ENCODE measurements at places on chromosomes 1 and 21. TPM values are rescaled to one million over a fixed set of nuclear protein-coding genes. Genes with fewer than 3 reads are reported as not detected.

MROH9 gene
- 0.08 TPM for total RNA-seq

SPRR4 gene
- total RNA-seq = not detected

HSD3B2 gene
- total RNA-seq = not detected

C1QTNF12 gene
- total RNA-seq = 3.2 TPM

WDR64 gene
- total RNA-seq = 0.34 TPM

CA6 gene
- not detected for total RNA-seq

MIXL1 gene
- 0.78 TPM for total RNA-seq

VPS13D gene
- 47.8 TPM for total RNA-seq

IPP gene
- total RNA-seq = 19.1 TPM

BLACAT1 gene
- 0.51 TPM for total RNA-seq

SYCP1 gene
- not detected for total RNA-seq

SYTL1 gene
- total RNA-seq = 4.5 TPM

FCRLA gene
- not detected for total RNA-seq

MEF2D gene
- total RNA-seq = 96.6 TPM

TENT5C gene
- total RNA-seq = 6.9 TPM

KISS1 gene
- total RNA-seq = not detected

C1orf94 gene
- total RNA-seq = not detected

ADAMTSL4 gene
- 22.5 TPM for total RNA-seq

SLC9C2 gene
- total RNA-seq = 1.0 TPM

FNDC10 gene
- 2.8 TPM for total RNA-seq

UBE2Q1 gene
- total RNA-seq = 14.3 TPM

SELENON gene
- total RNA-seq = 78.1 TPM

SSR2 gene
- 387 TPM for total RNA-seq

LHX8 gene
- not detected for total RNA-seq

ACOT11 gene
- 17.0 TPM for total RNA-seq

S100A3 gene
- total RNA-seq = not detected

S100B gene
- 2.3 TPM for total RNA-seq

PPIAL4G gene
- 0.10 TPM for total RNA-seq

EXO1 gene
- total RNA-seq = 0.84 TPM

LIN28A gene
- not detected for total RNA-seq

SIM2 gene
- total RNA-seq = 0.11 TPM

Data from ovary (tissue), 10 donors.